ENCODE measurements at places on chromosomes 12 and 14. TPM values are rescaled to one million over a fixed set of nuclear protein-coding genes. Genes with fewer than 3 reads are reported as not detected.

The KRT79 gene
- total RNA-seq = not detected

The KRT81 gene
- total RNA-seq = 0.19 TPM

The GALNT16 gene
- total RNA-seq = not detected

The SUOX gene
- 8.3 TPM for total RNA-seq

The TAC3 gene
- total RNA-seq = not detected

The OTX2 gene
- total RNA-seq = not detected

The PGF gene
- total RNA-seq = 44.9 TPM

The TCTN2 gene
- total RNA-seq = 5.7 TPM

The TPPP2 gene
- total RNA-seq = not detected

The PRH2 gene
- total RNA-seq = not detected

The RAB21 gene
- total RNA-seq = 14.3 TPM

The TSPAN8 gene
- not detected for total RNA-seq

The FAM181A gene
- 0.80 TPM for total RNA-seq

The WSCD2 gene
- not detected for total RNA-seq

The CPNE6 gene
- total RNA-seq = not detected

The IL31 gene
- total RNA-seq = not detected

The RNASE7 gene
- 5.5 TPM for total RNA-seq

The POTEG gene
- not detected for total RNA-seq

The MANSC4 gene
- not detected for total RNA-seq

The P2RX2 gene
- total RNA-seq = not detected

The IQSEC3 gene
- 0.34 TPM for total RNA-seq

The CCDC175 gene
- not detected for total RNA-seq

The ABCD2 gene
- total RNA-seq = not detected

The FZD10 gene
- total RNA-seq = 0.04 TPM

Data from hair follicular keratinocyte (primary cell).